A172 (cell line): ENCODE measurements at places on chromosomes 4 and X. TPM values are rescaled to one million over a fixed set of nuclear protein-coding genes. Genes with fewer than 3 reads are reported as not detected.

The GIMD1 gene
- not detected in 2 replicates for total RNA-seq

The PCSK1N gene
- total RNA-seq, result 15.3 and 16.5 TPM in 2 replicates

The CFAP47 gene
- total RNA-seq, result 0.17 and 0.26 TPM in 2 replicates

The CCKAR gene
- not detected in 2 replicates for total RNA-seq

The ZAR1 gene
- total RNA-seq, result not detected in 2 replicates

The DOCK11 gene
- total RNA-seq, result 26.5 and 32.7 TPM in 2 replicates

The HERC6 gene
- total RNA-seq, result 5.0 and 6.2 TPM in 2 replicates

The DOK7 gene
- 17.9 and 21.4 TPM in 2 replicates for total RNA-seq

The GPR143 gene
- 0.98 and 1.4 TPM in 2 replicates for total RNA-seq

The SPANXN3 gene
- not detected in 2 replicates for total RNA-seq

The CNGA1 gene
- total RNA-seq, result not detected in 2 replicates

The PAGE2B gene
- total RNA-seq, result not detected in 2 replicates

The GYPE gene
- not detected in 2 replicates for total RNA-seq

The MAPK10 gene
- total RNA-seq, result 0.31 TPM in 1 of 2 replicates, not detected in the other

The TBX22 gene
- not detected in 2 replicates for total RNA-seq

The MAGEC3 gene
- not detected in 2 replicates for total RNA-seq

The RPA4 gene
- not detected in 2 replicates for total RNA-seq
